LoVo (cell line): ENCODE measurements at places on chromosomes 7 and 10.

DNA sequence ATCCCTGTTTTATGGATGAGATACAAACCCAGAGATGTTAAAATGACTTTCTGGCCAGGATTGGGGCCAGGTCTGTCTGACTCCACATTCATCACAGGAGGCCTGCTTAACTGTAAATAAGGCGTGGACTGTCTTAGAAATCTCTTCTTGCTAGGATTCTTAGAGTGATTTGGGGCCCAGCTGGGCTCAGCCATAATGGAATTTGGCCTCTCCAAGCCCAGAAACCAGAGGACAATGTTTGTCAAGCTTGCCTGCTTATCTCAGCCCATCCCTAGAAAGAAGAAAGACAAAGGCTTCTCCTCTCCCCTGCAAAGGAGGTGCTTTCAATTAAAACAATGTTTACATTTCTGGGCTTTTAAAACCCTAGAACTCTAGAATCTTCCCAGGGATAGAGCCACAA is 2.9 kb downstream of the HABP2 start:
- DNase-seq = no peak

DNA sequence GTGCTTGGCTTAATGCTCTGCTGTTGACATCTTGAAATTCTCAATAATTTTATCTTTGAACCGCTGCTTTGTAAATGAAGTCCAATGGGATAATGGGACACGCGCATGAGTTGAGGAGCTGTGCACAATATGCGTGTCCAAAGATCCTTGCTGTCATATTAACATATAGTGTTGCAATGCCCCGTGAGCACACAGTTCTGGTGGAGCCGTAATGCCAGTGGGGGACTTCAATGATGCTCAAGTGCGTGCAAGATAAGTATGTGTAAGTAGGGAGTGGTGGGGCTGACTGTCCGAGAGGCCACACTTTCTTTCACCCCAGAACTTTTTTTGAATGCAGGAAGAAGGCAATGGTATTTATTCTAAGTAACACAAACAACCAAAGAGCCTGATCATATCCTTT is 77.4 kb upstream of the HPS1 start:
- DNase-seq = no peak

DNA sequence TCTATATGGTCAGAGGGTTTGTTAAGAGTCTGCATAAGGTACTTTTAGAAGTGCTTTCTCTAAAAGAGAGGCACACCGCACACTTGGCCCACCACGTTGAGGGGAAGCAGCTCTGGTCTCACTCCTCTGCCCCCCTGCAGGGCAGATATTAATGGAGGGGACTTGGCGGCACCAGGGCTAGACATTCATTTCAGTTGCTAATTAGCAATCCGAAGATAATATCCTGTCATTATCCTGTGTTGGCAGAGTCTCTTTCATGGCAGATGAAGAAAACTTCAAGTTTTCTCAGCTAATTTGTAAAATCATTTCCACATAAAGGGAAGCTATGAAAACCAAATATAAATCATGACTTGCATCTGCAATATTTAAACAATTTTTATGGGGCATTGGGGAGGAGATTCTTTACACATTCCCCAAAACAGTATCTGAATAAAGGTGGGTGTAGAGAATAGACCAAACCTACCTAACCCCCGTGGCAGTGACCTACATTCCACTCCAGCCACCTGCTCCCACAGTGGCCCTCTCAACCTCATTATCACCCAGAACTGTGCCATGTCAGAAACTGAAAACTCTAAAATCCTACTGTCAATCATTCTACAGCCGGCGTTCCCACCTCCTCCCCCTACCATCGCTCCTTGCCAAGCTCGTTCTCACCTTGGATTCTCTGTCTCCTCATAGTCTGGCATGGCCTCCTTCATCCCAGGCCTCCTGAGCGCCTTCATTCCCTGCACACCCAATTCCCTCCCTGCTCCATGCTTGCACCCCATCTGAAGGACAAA is 54.1 kb upstream of the STK17A start:
- no peak for DNase-seq

- DNase-seq = no peak
Observed at GRCh38 chr7:11636274-11636673, 195.7 kb downstream of the THSD7A start.

DNA sequence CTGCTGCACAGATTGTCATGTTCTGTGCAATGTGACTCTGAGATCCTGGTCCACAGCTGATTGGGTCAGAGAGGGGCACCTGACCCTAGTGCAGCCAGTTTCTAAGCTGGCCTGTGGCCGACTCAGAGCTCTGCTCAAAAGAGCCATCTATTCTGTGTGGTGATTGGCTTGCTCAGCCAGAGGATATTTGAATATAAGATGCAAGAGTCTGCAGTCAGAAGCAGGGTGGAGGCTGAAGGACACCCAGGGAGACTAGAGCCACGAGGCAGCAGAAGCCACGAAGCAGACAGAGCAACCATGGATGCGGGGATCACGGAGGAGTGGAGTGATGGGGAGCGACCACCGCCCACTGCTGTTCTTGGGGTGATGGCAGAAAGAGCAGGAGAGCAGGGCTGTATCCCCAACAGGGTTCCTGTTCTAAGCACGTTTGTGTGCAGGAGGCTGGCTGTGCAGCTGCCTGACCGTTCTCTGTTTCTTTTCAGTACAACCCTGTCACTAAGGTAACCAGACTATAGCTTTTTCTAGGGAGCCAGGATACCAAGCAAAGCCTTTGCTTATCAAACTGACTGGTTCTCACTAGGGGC is 19.5 kb upstream of the RHEB start:
- no peak for DNase-seq

GRCh38 chr7:151304856-151305255 is 36.8 kb upstream of the NUB1 start:
- no peak for DNase-seq
